ENCODE measurements at places on chromosomes 5 and 9.
A peak's percentile ranks its signal among the peaks of the same experiment; 100 is the strongest.

DNA sequence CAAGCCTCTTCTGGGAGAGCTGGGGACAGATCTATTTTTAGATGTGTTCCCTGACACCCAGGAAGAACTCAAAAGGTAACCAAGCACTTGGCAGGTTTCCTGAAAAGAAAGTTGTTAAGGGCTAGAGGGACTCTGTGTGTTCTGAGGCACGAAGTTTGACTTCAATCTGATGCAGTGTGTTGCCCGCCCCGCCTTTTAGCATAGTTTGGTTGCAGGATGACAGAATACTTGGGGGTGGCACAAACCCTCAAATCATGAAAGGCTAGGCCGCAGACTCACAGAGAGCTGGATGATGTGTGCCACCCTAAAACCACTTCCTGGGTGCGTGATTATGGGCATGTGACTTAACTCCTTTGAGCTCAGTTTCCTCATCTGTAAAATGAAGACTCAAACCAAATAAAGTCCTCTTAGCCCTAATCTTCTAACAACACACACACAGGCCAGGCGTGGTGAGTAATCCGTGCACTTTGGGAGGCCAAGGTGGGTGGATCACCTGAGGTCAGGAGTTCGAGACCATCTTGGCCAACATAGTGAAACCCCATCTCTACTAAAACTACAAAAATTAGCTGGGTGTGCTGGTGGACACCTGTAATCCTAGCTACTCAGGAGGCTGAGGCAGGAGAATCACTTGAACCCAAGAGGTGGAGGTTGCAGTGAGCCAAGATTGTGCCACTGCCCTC, 12.8 kb upstream of the NDFIP1 start:
- peak; percentile 52 for DNase-seq

DNA sequence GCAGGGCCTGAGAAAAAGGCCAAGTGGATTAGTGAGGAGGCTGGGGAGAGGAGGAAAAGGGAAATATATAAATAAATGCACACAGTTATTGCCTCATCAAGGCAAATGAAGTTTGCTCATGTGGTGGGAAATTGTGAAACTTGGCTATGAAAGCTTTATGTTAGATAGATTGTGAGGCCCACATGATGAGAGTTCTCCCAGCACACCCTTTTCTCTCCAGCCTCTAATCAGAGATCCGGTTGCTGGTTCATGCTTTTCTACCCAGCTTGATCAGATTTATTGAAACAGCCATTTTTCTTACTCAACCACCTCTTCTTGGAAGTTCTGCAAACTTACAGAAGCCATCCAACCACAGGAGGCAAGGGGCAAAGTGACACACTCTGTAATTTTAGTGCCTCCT, 125.8 kb upstream of the KLF4 start:
- no peak for DNase-seq

DNA sequence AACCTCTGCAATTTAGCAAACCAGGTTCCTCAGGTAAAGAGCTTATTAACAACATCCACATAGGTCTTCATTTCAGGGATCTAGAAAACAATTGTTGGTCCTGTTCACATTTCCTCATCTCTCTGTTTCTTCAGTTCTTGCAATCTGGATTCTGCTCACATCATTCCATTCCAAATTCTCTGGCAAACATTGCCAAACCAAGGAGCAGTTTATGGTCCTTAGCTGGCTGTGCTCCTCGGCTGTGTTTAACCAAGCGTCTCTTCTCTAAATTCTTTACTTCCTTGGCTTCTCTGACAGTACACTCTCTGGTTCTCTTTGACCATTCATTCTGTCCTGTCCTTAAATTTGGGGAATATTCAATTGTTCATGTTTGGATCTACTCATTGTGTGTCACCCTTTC, 65.8 kb upstream of the RANBP3L start:
- DNase-seq: no peak

- DNase-seq: no peak
Observed at GRCh38 chr5:142069606-142070399, 38.8 kb upstream of the NDFIP1 start.

- no peak for DNase-seq
Observed at GRCh38 chr5:109045710-109046109, 298.0 kb downstream of the FER start.

GRCh38 chr5:34848230-34848629, 9.3 kb downstream of the TTC23L start:
- no peak for DNase-seq

DNA sequence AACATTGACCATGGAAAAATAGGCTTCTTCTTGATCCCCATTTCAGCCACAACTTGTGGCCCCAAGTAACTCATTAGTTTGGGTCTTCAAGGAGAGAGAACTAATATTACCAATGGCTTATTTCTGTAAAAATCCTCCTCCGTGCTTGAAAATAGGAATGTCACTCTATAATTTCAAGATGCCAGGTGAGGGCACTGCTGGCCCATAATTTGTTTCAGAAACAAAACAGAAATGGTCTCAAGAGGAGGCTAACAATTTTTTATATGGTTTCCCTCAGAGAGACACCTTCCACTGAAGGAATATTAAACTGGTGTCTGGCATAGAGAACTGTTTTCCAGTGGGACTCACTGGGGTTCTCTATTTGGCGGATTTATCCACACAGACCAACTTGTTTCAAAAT, 437.0 kb upstream of the TRPC7 start:
- no peak for DNase-seq

DNA sequence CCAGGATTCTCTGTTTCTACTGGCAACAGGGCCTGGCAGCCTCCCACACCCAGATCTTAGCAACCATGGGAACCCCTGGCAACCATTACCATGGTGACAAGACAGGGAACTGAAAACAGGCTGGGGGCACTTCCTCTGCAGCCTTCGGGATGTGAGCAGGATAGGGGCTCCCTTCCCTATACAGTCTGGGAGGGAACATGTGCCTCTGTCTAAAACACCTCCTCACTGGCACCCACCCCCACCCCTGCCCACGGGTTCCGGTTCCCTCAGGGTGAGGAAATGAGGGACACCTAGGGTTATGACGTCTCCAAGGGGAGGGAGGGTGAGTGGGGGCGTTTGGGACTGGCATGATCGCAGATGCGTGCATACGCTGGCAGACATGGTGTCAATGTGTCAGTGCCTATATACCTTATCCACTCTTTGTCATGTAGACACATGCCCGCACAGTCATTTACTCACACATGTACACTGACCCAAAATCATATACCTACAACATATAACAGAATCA, 3.0 kb upstream of the DNAJB5 start:
- DNase-seq: no peak

GRCh38 chr5:134053840-134054338, 49.1 kb upstream of the VDAC1 start:
- DNase-seq: no peak

DNA sequence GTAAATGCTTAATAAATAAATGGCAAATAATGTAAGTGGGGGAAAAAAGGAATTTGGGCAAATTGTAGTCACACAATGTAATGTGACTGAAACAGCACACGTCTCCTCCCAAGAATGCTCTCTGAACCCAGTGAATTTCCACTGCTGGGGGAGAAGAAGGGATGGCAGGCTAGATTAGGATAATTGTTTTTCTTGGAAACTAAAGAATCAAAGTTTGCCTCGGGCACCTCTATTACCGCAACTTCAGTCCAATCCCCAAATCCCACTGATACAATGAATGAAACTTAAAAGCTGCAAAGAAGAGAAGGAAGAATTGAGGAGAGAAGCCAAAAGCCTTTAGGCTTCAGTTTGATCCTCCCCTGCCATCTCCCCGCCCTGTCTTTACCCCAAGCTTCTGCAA, 423.2 kb upstream of the PAPPA start:
- DNase-seq: no peak

GRCh38 chr5:33843579-33843978, 48.2 kb downstream of the ADAMTS12 start:
- DNase-seq: no peak

- no peak for DNase-seq
Observed at GRCh38 chr5:102903074-102903871, 148.2 kb downstream of the PAM start.

- DNase-seq: no peak
Observed at GRCh38 chr5:133287500-133287899, 235.7 kb downstream of the HSPA4 start.

- no peak for DNase-seq
Observed at GRCh38 chr5:141641634-141642267, 5.0 kb downstream of the RELL2 start.

GRCh38 chr5:69010476-69010875, 83.3 kb upstream of the SLC30A5 start:
- no peak for DNase-seq

GRCh38 chr9:32708480-32709150, 73.1 kb upstream of the TAF1L start:
- no peak for DNase-seq

- DNase-seq: no peak
Observed at GRCh38 chr9:15377625-15378540, 44.8 kb upstream of the SNAPC3 start.

- DNase-seq: peak; percentile 65
Observed at GRCh38 chr5:107389130-107389774, 281.5 kb downstream of the EFNA5 start.

DNA sequence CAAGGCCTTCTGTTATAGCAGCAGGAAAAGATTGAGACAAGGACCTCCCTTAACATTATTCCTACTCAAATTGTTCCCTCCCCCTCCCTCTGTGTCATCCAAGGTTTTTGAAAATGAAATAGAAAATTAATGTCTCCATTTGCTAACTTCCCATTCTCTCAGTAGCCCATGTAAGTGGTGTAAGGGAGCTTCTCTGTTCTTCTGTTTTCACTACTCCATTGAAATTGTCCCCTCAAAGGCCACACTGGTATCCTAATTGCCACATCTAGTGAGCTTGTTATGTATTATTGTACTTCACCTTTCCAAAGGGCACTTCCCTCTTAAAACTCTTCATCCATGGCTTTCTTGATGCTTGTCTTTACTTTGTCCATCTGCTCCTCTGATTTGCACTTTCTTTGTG, 131.2 kb upstream of the PIK3R1 start:
- DNase-seq: no peak

DNA sequence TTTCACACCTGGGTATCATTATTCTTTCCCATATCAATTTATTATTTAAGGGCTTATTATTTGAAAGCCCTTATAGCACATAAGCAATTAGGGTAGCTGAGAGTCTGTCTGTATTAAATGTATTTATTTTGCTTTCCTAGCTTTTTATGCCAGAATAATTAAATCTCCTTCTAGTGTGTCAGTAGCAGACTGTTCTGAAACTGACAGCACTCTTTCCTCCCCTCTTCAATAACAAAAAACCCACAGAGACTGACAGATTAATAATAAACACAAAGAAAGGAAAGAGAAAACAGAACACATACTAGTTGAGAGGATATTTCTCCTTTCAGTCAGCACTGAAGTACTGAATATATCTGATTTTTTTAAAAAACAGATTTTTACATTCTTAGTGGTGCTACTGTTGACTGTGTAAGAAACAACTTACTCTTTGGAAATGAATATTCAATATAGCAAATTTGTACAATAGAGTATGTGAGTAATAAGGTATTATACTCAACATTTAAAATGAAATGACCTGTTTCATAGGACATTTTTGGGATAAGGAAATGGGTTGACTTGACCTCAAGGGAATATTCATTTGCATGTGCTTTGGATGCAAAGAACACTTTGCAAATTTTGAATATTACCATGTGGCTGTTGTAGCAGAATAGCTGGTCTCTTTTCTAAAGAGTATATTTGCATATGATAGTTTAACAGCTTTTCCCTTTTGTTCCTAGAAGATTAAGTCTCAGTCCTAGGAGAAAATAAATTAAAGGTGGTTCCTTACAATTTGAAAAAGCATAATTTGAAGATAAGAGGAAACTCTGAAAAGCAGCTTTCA, 208.3 kb downstream of the SPATA31D1 start:
- DNase-seq: no peak

DNA sequence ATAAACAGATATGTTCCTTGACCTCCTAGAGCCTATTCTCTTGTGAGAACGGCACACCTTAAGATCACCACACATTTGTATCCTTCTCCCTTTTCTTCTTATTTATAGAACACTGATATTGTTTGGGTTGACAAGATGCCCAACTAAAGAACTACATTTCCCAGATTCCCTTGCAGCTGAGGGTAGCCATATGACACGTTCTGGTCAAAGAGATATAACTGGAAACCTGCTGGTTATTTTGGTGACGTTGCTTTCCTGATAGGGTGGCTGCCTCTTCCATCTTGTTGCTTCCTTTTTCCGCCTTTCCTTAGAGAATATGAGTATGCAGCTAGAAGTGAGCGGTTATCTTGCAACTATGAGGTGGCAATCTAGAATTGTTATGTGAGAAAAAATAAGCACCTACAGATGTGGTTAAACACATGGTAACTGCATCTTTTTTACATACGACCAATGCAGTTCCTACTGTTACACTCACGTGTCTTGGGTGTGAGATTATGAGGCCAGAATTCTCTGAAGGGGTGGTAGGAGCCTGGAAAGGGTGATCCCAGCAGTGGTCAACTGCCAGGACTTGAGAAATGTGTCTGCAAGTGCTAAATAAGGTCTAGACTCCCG, 72.9 kb downstream of the SEC61B start:
- DNase-seq: no peak

DNA sequence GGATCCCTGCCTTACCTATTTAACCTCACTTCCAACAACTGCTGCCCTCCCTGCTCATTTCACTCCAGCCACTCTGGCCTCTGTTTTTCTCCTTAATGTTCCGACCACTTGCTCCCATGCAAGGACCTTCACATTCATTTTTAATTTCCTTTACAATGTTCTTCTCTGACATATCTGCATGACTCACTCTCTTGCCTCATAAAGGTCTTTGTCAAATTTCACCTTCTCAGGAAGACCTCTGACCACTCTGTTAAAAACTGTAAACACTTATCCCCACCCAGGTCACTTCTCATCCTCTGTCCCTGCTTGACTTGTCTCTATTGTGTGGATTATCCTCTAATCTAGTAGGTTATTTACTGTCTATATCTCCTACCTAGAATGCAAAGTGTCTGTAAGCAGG, 751.2 kb downstream of the BRINP1 start:
- no peak for DNase-seq

GRCh38 chr9:112288029-112288428, 45.4 kb downstream of the PTBP3 start:
- no peak for DNase-seq

GRCh38 chr5:158609333-158610050, 490.2 kb downstream of the EBF1 start:
- DNase-seq: no peak

- no peak for DNase-seq
Observed at GRCh38 chr5:36934740-36935356, 58.3 kb downstream of the NIPBL start.

- peak; percentile 66 for DNase-seq
Observed at GRCh38 chr5:103258957-103259704, 568 bp downstream of the MACIR start.

DNA sequence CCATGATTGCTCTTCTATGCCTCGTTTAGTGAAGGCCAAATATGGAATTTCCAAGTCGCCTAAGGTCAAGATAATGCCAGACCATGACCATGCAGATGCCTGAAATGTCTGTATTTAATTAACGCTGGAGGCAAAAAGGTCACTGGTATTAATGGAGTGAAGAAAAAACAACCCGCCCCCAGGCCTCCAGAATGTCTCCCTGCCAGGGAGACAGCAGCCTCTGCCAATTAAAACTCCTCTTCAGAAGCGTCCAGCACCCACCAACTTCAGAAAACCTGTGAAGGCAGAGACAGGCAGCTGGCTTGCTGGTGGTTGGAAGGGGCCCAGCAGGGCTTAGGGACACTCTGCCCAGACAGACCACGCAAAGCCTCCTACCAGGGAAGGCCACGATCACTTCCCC, 94.4 kb downstream of the VAV2 start:
- DNase-seq: no peak

All from immature natural killer cell (primary cell).